ENCODE measurements at places on chromosomes 4 and X. TPM values are rescaled to one million over a fixed set of nuclear protein-coding genes. Genes with fewer than 3 reads are reported as not detected.

DNA sequence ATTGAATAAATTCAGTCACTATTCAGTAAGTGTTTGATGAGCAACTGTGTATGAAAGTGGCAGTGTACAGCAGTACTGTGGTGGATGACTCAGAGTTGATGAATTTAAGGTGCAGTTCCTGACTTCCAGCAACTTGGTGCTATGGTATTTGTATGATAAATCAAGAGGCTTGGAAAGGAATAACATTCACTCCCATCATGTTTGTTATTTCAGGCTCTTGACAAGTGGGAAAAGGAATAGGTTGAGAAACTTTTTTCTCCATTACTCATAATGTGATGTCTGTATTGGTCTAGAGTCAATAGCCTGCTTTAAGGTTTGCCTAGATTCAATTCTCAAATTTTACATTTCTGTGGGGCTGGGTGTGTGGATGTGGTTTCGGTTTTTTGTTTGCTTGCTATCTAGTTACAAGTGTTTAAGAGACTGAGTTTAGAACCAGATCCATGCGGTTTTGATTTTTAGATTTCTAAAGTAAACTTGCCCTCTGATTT, 35.1 kb upstream of the CYP2U1 start:
- peak; percentile 73 for DNase-seq
- peak overlapping the region; percentile 11 for H3K27ac ChIP-seq
- peaks cover 19% of the 10 kb centered on the region for H3K4me1 ChIP-seq
- H3K4me3 ChIP-seq, result no peak overlapping the region

DNA sequence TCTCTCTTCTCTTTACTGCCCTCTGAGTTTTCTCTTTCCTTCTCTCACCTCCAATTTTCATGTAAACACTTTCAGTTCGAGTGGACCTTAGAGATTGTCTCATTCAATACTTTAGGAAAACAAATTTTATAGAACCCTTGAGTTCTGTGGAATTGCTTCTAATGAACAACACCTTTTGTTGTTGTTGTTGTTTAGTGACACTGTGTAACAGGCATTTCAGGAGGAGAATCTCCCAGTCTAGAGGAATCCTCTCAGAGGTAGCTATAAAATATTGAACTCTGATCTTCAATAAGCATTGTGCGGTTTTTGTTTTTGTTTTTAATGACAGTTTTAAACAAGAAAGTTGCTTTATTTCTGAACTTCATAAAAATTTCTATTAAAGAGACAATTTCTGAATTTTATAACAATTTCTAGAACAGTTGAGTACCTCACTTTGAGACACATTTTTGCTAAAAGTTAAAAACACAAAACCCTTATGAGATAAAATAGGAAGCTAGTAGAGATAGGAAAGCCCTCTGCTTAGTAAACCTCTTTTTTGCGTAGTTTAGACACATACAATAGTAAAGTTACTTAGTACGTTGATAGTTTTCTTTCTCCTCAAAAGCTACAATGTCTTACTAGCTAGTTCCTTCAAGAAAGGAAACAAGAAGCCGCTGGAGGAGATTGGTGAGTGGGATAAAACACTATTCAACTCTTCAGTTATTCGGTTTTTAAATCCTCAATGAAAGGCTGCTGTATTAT, 38.8 kb downstream of the CLCN3 start:
- H3K4me3 ChIP-seq, result peak overlapping the region; percentile 38
- H3K27me3 ChIP-seq, result no peaks in the 10 kb centered on the region
- peak overlapping the region; percentile 93 for H3K27ac ChIP-seq
- H3K4me1 ChIP-seq, result peaks cover 6% of the 10 kb centered on the region
- DNase-seq, result no peak

DNA sequence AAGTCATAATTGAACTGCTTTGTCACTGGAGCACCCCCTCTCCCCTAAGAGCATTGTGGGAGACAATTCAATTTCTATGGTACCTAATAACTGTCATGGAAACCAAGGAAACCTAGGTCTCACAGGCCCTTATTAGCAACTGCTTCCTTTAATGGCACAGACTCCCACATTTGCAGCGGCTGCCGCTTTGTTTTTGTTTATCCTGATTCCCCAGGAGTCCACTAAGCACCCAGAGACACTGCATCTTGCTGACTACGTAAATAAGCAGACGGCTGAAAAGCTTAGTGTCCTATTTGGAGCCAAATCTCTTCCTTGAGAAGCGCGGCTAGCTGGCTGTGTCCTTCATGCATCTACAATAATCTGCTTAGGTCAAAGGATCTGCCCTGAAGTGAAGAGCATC, 494.4 kb downstream of the TMA16 start:
- H3K27me3 ChIP-seq, result no peaks in the 10 kb centered on the region
- DNase-seq, result no peak
- H3K4me1 ChIP-seq, result no peaks in the 10 kb centered on the region
- H3K27ac ChIP-seq, result no peak overlapping the region

DNA sequence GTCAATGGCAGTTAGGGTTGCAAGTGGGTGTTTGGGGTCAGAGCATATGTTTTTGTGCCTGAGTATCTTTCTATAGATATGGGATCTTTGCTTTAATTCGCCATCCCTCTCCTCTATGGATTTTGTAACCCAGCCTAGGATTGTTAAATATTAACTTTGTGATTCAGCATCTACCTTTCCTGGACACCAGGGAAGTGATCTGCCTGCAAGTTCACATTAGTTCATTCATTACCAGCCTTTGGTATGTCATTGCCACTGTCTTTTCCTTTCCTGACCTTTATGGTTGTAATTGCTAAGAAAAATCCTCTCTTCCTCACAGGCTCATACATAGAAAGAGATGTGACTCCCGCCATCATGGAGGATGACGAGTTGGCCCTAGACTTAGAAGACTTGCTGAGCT, 73.8 kb downstream of the KIT start:
- H3K4me3 ChIP-seq, result no peak overlapping the region
- DNase-seq, result no peak
- 0 out of 2 replicates have a peak, but pooled peaks cover 3% of the 10 kb centered on the region for H3K27me3 ChIP-seq
- no peaks in the 10 kb centered on the region for H3K4me1 ChIP-seq
- H3K27ac ChIP-seq, result no peak overlapping the region
- H3K36me3 ChIP-seq, result no peaks in the 10 kb centered on the region

- no peak for DNase-seq
- peak overlapping the region; percentile 24 for H3K27ac ChIP-seq
- H3K36me3 ChIP-seq, result no peaks in the 10 kb centered on the region
These were observed 902.7 kb upstream of the EPHA5 start for GRCh38 chr4:66572949-66573348.

DNA sequence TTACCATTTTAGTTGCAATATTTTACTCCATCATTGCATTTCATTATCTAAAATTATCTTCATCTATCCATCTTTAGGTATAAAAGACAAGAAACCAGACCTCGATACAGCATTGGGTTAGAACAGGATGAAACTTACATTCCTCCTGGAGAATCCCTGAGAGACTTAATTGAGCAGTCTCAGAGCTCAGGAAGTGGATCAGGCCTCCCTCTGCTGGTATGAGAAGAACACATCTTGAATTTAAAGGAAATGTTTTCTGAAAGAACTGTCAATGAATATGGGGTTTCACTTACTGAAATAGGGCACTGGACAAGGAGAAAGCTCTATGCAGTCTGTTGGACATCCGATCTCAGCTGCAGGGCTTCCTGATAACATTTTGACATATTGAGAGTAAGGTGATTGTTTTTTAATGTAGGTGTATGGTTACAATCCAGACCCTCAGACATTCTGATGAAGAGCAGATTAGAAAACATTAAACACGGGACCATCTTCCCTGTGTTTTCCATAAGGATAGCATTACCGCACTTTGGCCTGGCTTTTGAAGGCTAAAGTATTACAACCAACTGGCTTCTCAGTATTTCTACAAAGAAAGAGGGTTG, 367.2 kb downstream of the BMPR1B start:
- H3K27me3 ChIP-seq, result no peaks in the 10 kb centered on the region
- peak; percentile 43 for DNase-seq
- H3K27ac ChIP-seq, result no peak overlapping the region
- H3K4me1 ChIP-seq, result peaks cover 13% of the 10 kb centered on the region
- H3K4me3 ChIP-seq, result no peak overlapping the region
- no peaks in the 10 kb centered on the region for H3K36me3 ChIP-seq

DNA sequence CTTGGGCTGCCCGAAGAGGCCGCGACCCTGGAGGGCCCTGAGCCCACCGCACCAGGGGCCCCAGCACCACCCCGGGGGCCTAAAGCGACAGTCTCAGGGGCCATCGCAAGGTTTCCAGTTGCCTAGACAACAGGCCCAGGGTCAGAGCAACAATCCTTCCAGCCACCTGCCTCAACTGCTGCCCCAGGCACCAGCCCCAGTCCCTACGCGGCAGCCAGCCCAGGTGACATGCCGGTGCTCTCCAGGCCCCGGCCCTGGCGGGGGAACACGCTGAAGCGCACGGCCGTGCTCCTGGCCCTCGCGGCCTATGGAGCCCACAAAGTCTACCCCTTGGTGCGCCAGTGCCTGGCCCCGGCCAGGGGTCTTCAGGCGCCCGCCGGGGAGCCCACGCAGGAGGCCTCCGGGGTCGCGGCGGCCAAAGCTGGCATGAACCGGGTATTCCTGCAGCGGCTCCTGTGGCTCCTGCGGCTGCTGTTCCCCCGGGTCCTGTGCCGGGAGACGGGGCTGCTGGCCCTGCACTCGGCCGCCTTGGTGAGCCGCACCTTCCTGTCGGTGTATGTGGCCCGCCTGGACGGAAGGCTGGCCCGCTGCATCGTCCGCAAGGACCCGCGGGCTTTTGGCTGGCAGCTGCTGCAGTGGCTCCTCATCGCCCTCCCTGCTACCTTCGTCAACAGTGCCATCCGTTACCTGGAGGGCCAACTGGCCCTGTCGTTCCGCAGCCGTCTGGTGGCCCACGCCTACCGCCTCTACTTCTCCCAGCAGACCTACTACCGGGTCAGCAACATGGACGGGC, 579 bp downstream of the ABCD1 start:
- peak overlapping the region; percentile 73 for H3K4me3 ChIP-seq
- peak overlapping the region; percentile 55 for H3K27ac ChIP-seq
- no peak for DNase-seq
- H3K4me1 ChIP-seq, result peaks cover 35% of the 10 kb centered on the region

DNA sequence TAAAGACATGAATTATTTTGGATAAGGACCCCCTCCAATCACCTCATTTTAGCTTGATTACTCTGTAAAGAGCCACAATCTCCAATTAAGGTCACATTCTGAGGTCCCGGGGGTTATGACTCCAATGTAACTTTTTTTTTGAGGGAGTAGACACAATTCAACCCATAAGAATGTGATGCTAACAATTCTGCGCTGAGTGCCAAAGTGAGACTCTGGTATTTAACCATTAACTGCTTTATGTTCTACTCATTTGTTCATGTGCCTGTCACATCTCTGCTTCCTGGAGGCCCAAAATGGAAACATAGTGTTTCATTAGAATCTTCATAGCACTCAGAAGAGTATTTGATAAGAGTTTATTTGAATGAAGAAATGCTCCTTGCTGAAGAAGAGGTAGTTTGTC, 234.8 kb downstream of the CPE start:
- DNase-seq, result no peak
- H3K27me3 ChIP-seq, result no peaks in the 10 kb centered on the region
- H3K27ac ChIP-seq, result no peak overlapping the region
- H3K4me1 ChIP-seq, result no peaks in the 10 kb centered on the region
- H3K36me3 ChIP-seq, result no peaks in the 10 kb centered on the region
- H3K4me3 ChIP-seq, result no peak overlapping the region

The RGS12 gene
- 79.6 TPM for total RNA-seq

The CTBP1 gene
- 80.9 TPM for total RNA-seq

The XG gene
- total RNA-seq, result not detected

The CXorf66 gene
- total RNA-seq, result not detected

All from SJSA1 (cell line).